ENCODE measurements at places on chromosomes 16 and 17. TPM values are rescaled to one million over a fixed set of nuclear protein-coding genes. Genes with fewer than 3 reads are reported as not detected.

DNA sequence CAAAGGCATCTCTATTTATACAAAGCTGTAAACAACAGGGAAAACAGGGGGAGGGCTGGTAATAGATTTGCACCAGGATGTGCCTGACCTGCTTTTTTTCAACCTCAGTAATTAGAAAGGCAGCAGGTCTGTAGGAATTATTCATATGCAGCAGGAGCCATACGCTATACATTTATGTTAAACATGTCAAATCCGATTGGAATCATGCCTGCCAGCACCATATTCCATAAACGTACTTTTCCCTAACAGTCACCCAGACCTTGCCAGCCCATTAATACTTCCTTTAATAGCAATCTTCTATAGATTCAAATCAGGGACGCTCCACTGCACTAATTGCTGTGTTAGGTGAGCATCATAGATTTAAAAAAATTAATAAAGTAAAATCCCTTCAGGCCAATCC lies 223.9 kb downstream of the ZFHX3 start:
- no peak for DNase-seq

- no peak for DNase-seq
Observed at GRCh38 chr16:15834502-15834901, 22.3 kb downstream of the MYH11 start.

DNA sequence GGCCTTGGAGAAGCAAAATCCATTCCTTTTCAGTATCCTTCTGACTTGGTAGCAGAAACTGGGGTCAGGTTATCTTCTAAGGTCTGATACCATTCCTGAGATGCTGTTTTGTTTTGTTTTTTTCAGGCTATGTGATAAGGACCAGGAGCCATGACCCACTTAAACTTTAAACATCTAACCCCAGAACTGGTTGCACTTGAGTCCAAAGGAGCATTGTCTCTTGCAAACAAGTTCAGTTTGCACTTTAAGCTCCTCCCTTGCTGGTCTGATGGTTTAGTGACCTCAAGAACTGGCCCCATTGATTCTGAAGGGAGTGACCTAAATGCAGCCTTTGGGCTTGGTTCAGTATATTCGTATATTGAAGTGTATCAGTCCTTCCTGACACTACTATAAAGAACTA lies 75.2 kb downstream of the ERCC4 start:
- no peak for DNase-seq

GRCh38 chr16:55809386-55809785 lies 23.5 kb downstream of the CES1 start:
- no peak for DNase-seq

GRCh38 chr17:49815761-49816281 lies 27.3 kb downstream of the KAT7 start:
- no peak for DNase-seq

GRCh38 chr17:81287741-81288430 lies 7.2 kb downstream of the SLC38A10 start:
- DNase-seq = no peak

ESRP2 gene
- polyA plus RNA-seq = 0.30 TPM

- no peak for DNase-seq
Observed at GRCh38 chr17:4719146-4719545, 8.7 kb downstream of the ARRB2 start.

DNA sequence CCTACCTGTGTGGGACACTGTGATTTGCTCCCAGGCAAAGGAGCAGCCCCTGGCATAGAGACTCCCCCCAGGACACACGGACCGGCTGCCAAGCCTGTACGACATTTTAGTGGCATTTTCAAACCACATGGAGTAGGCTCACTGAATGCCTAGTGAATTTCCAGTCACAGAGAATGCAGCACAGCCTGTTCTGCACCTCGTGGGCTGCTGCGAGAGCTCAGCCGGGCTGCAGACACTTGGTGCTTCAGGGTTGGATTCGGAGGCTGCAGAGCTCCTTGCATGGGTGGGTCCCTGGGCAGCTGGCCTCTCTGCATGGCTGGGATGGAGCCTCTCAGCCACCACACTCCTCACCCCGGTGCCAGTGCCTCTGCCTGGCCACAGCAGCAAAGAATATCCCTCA lies 51.2 kb upstream of the HNF1B start:
- DNase-seq = no peak

- no peak for DNase-seq
Observed at GRCh38 chr17:48478224-48479013, 48.4 kb upstream of the SKAP1 start.

MYH1 gene
- polyA plus RNA-seq = not detected

DNA sequence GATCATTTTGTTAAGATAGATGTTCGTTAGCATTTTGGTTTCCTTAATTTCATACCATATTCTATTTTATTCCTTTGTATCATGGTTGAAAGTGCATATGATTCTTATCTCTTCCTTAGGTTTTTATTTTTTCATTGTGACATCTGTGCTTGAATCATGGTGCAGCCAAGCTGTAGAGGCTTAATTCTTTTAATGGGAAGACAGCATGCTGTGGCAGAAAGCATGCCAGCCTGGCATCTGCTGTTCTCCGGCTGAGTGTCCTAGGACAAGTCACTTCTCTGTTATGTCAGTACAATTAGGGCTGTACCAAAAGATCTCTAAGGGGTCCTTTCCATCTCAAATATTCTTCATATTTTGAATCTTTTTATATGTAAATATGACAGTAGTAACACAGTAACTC lies 68.5 kb upstream of the PMFBP1 start:
- DNase-seq = no peak

TIMP2 gene
- 54.4 TPM for polyA plus RNA-seq

GRCh38 chr17:33977729-33978514 lies 277.2 kb upstream of the CCL2 start:
- peak; percentile 31 for DNase-seq

KIF19 gene
- 0.18 TPM for polyA plus RNA-seq

TMED6 gene
- not detected for polyA plus RNA-seq

GJC1 gene
- polyA plus RNA-seq = 29.9 TPM

DNA sequence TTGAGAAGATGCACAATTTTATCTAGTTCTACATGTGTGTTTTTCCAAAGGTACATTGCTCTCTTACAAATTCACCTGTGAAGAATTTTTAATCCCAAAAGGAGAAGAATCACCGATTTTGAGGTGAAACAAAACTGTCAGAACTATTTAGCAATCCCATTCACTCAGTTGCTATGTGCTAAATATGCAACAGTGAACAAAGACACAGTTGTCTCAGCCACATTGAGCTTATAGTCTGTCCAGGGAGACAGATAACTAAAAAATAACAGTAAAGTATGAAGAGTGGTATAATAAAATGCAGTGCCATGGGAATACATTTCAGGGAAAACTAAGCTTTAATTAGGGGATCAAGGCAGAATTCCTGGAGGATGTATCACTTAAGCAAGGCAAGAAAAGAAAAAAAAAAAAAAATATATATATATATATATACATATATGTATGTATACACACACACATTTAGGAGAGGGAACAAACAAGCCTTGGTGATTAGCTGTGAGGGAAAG lies 110.4 kb downstream of the SPAG9 start:
- DNase-seq = no peak

GRCh38 chr16:84927621-84928591 lies 83.4 kb downstream of the ZDHHC7 start:
- DNase-seq = no peak

DNA sequence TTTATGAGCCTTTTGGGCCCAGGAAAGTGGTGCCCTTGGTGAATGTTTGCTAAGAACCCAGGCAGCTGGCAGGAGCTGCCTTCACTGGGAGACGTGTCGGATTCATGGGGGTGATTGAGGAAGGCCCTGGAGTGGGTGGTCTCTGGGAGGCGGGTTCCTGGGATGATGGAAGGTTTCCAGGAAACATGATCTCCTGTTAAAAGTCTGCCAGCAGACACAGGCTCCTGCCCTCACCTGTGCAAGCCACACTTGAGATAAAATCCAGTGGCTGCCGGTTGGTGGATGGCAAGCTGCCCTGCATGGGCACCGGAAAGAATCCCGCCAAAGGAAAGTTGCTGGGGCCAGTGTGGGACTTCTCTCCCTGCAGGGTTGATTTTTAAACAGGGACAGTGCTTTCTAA lies 189.0 kb upstream of the CIBAR2 start:
- DNase-seq = no peak

GRCh38 chr16:15925631-15926030 lies 23.8 kb upstream of the ABCC1 start:
- DNase-seq = no peak

GPR142 gene
- not detected for polyA plus RNA-seq

GRCh38 chr17:79951361-79952264 lies 84.1 kb downstream of the TBC1D16 start:
- peak; percentile 47 for DNase-seq

DNA sequence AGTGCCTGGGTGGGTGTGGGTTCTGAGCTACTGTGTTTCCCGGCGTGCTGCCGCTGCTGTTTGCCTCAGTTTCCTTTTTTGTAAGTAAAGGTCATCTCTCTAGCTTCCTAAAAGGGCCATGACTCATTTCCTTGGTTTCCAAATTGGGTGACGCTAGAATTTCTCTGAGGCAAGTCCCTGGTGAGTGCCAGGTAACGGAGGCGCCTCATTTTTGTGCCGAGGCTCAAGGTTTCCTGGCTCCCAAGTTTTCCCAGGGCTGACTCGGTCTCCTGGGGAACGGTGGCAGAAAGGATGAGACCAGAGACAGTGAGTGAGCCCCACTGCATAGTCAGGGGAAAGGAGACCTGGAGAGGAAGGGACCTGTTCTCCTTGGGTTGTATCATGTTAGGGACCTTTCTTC lies 20.3 kb downstream of the MSI2 start:
- no peak for DNase-seq

- peak; percentile 56 for DNase-seq
Observed at GRCh38 chr17:47205419-47205963, 3.7 kb upstream of the MYL4 start.

DNA sequence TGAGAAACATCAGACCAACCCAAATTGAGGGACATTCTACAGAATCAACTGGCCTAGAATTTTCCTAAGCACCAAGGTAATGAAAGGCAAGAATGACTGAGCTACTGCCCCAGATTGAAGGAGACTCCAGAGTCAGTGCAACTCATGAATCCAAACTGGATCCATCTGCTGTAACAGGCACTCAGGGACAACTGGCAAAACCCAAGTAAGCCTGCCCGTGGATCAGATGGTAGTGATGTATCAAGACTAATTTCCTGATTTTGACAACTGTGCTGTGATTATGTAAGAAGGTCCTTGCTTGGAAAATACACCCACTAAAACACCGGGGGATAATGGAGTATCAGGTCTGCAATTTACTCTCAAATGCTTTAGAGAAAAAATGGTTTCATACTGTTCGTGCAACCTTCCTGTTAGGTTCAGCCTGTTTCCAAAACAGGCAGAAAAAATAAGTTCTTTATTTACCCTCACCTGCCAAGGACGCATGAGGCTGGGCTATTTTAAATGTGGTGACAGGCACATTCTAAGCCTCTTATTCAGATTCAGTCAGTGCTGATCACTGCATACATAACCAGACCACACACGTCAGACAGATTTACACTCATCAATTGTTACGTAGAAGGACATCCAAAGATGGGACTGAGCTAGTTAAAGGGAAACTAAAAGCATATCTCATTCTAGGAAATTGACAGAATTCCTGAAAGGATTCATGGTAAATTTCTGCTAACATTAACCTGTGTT lies 7.0 kb downstream of the MBTPS1 start:
- no peak for DNase-seq

ACSM2B gene
- 0.06 TPM for polyA plus RNA-seq

GRCh38 chr17:78726513-78726912 lies 55.6 kb downstream of the CYTH1 start:
- DNase-seq = no peak

GRCh38 chr16:5790512-5790911 lies 692.9 kb upstream of the EEF2KMT start:
- DNase-seq = no peak

OR1A1 gene
- polyA plus RNA-seq = not detected

KRTAP2-3 gene
- polyA plus RNA-seq = not detected

DNA sequence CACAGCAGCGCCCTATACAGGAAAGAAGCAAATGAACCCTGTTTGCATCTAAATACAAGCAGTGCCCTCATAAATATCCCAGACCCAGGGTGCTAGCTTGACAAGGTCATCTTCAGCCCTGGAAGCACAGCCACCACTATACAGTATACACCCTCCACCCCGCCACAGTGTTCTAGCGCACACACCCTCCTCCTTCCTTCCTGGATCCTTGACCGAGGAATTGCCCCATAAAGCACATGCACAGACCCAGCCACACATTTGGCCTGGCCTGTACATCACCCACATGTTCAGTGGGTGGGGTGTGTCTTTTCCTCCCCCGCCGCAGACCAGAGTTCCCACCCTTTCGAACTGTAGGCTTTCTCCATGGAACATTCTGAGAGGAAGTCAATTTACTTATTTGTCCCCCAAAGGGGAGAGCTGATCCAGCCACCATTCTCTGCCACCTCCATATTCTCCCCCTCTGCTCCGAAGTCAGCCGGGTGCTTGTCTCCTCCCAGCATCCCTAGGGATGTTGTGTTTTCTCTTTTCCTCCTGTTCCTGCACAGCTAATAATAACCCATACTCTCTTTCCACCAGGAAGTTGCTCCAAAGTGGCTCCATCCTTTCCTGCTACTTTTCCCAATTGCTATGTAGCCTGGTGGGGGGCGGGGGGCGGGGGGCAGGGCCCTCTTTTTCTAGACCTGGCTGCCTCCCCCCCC lies 6.6 kb downstream of the ABI3 start:
- peak; percentile 74 for DNase-seq

GRCh38 chr16:66605177-66605978 lies 874 bp downstream of the CMTM3 start:
- DNase-seq = peak; percentile 86

KCNJ18 gene
- polyA plus RNA-seq = not detected

OR1F1 gene
- polyA plus RNA-seq = not detected

TNP2 gene
- not detected for polyA plus RNA-seq

DNA sequence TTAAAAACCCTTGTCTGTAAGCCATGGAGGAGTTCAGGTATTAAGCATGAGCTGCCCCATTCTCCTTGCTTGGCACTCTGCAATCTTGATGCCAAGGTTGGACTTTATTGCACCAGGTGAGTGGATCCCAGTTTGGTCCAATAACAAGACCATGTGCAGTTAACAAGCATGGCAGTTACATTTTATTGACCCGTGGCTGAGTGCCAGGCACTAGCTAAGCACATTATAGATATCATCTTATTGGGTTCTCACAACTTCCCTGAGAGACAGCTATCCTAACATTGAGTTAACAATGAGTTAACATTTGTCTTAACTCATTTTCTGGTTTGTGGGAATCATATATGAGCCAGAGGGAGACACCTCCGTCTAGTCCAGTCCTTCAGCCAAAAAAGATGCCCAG lies 21.8 kb downstream of the LYRM9 start:
- DNase-seq = no peak

DNA sequence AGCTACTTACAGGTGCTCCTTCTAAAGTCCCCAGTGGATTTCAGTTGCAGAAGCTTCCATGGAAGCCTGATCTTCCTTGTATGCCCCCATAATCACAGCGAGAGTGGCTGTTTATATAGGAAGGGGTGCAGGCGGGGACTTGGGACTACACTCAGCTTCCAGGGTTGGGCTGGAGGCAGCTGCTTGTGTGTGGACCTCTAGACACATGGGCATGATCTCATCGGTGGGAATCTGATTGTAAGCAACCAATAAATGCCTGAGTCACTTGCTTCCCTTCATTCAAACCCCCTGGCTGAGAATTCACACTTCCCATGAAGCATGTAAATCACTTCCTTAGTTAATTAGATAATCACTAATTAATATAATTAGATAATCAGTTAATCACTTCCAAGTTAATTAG lies 1.0 kb upstream of the KRT20 start:
- DNase-seq = no peak

MYO1C gene
- polyA plus RNA-seq = 188 TPM

All from heart left ventricle (tissue), 16 donors.